ENCODE measurements at places on chromosomes 7 and 10.

GRCh38 chr10:89147256-89147655, 59.9 kb downstream of the CH25H start:
- DNase-seq: no peak

- no peak for DNase-seq
Observed at GRCh38 chr10:129274748-129275474, 192.1 kb upstream of the MGMT start.

DNA sequence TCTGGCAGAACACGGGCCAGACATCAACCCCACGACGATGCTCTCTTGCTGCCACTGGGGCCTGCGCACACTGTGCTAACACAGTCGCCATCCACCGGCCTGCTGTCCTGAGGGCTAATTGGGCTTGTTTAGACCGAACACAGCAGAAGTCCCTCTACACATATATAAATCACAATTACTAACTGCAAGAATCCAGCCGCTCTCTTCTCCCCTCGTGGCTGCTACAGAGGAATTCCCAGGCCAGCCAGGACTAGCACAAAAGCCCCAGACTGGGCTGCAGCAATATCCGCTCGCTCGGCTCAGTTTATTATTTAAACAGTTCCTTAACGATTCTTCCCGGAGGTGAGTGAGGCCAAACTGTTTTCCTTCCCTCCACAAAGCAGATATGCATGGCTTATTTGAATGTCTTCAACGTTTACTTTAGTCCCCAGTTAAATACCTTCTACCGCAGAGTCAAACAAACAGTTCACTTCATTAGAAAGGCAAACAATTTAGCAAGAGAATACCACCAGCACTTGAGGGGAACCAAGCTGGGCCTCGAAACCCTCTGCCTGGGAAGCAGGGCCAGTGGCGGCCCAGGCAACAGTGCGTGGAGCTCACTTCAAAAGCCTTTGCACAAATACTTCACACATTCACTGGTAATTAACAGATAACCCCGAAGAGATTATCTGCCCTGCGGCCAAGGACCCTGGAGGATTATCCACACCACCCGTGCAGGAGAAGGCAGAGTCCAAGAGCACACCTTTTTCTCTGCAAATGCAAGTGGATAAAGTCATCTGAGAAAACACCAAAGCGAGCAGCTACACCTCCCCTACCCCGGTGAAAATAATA, 145.3 kb downstream of the GLI3 start:
- no peak for DNase-seq

DNA sequence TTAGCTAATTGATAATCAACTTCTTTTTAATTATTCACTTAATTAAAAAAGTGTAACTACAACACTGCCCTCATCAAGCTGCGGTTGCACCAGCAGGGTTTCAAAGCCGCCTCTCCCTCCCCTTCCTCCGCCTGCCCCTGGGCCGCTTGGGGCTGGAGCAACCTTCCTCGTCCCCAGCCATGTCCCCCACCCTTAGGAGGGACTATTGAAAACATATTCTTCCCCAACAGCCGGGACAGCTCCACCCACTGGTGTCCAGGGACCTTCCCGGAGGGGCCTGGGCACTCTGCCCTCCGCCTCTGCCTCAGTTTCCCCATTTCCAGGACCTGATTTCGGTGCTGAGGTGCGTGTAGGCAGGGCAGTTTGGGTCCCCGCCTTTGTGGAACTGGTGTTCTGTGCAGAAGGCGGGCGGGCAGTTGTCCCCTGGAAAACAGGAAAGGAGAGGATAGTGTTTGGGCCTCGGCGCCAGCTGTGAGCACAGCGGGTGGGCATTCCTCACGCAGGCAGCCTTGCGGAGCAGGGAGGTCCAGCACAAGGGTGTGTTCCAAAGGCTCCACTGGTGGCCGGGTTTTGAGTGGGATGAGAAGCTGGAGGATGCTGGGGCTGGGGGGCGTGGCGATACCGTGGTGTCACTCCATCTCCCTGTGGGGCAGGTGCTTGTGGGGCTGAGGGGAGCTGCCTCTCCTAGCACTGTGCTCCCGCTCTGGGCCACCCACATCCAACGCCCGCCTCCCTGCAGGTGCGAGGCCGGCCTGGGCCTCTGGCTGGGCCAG, 15.7 kb downstream of the UNCX start:
- no peak for DNase-seq

DNA sequence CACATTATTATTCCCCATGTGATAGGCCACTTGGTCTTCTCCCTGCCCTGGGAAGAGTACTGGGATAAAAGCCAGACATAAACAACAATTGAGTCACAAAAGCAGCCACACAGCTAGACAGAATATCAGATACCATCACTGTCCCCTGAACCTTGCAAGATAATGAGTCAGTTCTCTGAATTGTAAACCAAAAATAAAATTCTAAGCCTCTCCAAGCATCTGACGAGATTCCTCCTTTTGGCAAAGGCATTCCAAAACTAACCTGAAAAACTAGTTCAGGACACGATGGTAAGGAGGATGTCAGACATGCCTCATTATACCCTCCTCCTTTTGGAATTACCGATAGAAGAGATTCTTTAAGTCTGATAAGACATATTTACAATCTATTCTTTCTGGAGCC, 450.7 kb downstream of the HTR7 start:
- DNase-seq: no peak

DNA sequence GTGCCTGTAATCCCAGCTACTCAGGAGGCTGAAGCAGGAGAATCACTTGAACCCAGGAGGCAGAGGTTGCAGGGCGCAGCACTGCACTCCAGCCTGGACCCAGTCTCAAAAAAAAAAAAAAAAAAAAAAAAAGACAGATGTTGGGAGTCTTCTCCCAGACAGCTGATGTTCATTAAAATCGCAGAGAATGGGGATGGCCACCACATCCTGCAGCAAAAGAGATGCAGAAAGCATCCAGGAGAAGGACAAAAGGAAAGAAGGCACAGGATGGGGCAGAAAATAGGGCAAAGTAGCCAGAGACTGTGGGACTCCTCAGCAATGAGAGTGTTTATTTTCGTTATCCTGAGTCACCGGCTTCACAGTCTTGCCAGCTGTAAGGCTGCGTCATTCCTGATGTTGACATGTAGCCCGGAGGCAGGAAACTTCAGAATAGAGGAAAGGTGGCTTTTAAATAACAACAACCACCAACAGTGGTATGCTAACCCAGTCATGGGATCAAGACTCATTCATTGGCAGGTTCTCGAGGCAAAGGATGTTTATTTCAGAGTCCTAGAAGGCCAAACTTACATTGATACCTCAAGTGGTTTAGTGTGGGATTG, 149.5 kb upstream of the SVIL start:
- DNase-seq: no peak

DNA sequence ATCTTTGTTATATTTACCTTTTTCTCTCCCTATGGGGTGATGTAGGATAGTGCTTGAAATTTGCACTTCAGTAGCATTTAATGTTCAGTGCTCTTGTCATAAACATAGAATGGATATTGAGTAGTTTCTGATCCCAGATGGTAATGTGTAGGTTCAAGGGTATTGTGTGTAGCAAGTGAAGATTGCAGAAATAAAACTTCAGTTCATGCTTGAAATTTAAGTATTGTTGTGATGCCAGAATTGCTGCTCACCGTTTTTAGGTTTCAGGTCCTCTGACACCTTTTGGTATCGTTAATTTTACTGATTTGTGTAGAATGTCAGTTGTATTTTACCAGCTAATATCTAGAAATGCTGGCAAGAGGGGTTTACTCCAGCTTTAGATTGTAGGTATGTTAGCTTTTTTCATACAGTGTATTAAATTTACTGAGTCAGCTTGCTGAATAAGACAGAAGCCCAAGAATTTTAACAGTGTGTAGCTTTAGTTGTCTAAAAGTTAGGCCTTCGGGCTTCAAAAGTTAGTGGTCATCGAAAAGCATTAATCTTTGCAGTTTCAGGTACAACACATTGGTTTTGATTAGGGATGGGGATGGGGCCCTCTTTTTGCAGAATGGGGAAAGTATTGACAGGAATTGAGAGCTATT, 1.9 kb downstream of the PTEN start:
- DNase-seq: no peak

GRCh38 chr7:107581387-107582013, 1.5 kb downstream of the BCAP29 start:
- no peak for DNase-seq

DNA sequence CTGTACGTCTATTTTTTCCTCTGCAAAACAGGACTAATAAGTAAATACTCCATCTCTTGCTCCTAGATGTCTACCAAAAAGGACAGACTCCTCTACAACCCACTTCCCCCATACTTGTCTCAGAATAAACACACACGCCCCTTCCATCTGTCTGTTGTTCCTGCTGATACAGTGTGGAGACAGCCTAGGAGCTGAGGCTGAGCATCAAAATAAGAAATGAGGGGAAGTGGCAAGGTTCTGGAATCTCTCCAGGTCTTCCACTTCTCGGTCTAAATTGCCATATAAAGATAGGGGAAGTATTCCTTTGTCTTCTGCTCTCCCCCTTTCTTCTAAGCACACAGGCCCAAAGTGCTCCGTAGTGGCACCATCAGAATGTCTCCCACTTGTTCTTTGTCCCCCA, 30.8 kb upstream of the VSIR start:
- DNase-seq: no peak

DNA sequence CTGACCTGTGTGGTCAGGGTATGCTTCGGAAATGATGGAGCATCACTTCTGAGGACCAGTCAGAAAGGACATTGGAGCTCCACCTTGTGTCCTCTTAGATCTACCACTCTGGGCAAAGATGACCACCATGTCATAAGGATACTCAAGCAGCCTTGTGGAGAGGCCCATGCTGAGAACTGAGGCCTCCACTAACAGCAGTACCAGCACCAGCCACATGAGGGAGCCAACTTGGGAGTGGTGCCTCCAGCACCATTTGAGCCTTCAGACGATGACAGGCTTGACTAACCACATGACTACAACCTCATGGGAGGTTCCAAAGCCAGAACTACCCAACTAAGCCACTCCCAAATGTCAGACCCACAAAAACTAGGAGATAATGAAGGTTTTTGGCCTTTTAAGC, 116.0 kb downstream of the NPTX2 start:
- no peak for DNase-seq

DNA sequence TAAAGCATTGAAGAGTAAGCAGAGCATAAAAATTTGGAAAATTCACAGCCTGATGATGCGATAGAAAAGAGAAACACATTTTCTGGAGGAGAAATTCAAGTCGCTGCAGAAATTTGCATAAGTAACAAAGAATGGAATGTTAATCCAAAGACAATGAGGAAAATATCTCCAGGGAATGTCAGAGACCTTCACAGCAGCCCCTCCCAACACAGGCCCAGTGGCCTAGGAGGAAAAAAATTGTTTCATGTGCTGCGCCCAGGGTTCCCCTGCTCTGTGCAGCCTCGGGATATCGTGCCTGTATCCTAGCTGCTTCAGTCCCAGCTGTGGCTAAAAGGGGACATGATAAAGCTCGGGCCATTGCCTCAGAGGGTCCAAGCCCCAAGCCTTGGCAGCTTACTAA, 206.8 kb downstream of the TPK1 start:
- no peak for DNase-seq

- no peak for DNase-seq
Observed at GRCh38 chr7:34341326-34341725, 316.7 kb upstream of the NPSR1 start.

DNA sequence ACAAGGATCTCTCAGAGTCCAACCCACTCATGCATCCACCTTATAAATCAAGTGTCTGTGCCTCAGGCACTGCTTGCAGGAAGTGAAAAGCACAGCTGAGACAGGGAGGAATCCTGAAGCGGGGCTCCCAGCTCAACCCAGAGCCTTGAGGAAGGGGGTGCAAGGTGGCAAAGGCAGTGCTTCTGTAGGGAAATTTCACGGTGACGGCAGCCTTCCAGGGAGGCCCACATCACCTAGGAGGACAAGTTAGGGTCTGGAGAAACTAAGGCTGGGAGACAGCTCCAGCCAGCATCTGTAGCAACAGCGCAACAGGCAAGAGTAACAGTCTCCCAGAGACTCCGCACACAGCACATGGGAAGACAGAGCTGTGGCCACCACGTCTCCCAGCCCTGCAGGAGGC, 2.7 kb downstream of the AOC1 start:
- DNase-seq: no peak

DNA sequence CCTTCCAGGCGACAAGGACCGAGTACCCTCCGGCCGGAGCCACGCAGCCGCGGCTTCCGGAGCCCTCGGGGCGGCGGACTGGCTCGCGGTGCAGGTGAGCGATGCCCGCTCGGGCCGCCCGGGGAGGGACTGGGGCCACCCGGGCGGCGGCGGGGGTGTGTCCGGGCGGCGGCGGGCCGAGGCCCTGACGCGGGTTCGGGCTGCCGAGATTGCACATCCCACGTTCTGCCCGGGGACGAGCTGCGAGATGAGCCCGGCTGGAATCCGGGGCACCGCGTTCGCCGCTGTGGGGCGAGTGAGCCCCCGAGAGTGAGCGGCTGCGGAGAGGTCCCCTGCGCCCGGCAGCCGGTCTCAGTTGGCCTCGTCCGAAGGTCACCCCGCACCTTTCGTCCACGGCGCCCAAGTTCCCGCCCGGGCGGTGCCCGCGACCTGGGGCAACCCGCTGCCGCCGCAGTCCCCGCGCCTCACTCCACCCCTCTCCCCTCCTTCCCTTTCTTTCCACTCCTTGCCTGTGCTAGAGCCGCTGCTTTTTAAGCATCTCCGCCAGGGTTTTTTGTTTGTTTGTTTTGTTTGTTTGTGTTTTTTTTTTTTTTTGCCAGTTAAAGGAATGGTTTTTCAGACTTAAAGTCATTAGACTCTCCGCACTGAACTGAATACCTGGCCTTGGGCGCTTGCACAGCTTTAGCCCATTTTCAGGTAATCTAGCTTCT, 515 bp downstream of the RALA start:
- no peak for DNase-seq

- peak; percentile 91 for DNase-seq
Observed at GRCh38 chr10:21724687-21725367, 190.8 kb downstream of the MLLT10 start.

DNA sequence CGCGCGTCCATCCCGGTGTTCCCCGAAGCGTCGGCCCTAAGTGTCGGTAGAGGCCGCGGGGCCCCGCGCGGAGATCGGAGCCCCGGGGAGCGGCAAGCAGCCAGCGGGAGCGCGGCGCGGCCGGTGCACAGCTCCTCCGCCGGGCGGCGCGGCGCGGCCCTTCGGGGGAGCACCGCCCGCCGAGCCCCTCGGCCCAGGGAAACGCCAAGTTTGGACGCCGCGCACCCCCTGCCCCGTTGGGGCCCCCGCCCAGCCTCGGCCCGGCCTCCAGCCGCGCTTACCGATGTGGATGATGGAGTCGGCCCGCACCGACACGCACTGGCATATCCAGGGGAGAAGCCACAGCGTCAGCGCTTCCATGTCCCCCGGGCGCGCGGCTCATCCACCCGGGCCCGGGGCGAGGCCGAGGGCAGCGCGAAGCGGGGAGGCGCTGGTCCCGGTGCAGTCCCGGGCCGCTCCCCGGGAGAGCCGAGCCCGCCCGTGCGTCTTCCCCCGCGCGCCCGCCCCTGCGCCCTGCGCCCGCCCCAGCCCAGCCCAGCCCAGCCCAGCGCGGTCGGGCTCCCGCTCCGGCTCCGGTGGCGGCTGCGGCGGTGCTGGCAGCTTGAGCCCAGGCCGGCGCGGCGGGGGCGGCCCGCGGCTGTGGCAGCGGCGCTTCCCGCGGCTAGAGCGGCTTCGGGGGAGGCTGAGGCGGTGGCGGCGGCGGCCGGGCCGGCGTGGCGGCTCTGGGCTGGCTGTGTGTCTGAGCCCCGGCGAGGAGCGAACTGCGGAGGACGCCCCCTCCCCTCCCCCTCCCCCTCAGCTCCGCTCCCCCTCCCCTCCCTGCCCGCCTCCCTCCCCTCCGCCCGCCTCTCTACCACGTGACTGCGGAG, at the start of gene GRID1:
Gene GRID1, minus strand, starts transcription at position 763 of the 869 bp plus-strand sequence.
- DNase-seq: peak; percentile 64

All from NCI-H1436 (cell line).